ENCODE measurements at places on chromosomes 12 and 14.
A peak's percentile ranks its signal among the peaks of the same experiment; 100 is the strongest.

DNA sequence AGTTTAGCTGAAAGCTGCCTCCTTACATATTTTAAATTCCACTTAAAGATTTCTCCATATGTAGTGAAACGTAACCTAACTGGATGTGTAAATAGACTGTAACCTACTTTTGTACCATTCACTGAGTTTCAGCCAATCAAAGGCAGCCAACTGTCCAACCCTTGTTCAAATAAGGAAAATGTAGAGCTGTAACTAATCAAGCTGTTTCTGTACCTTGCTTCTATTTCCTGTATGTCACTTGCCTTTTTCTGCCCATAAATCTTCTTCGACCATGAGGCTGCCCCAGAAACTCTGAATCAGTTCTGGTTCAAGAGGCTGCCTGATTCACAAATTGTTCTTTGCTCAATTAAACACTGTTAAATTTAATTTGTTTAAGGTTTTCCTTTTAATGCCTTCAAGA is 6.3 kb downstream of the SLC7A8 start:
- no peak for DNase-seq

- no peak for DNase-seq
Measured at GRCh38 chr12:30874455-30875321, 51.9 kb upstream of the TSPAN11 start.

GRCh38 chr14:92937051-92937937 is 14.3 kb downstream of the CHGA start:
- no peak for DNase-seq

GRCh38 chr12:29380536-29381523 is at the start of gene ERGIC2:
ERGIC2 (minus strand) TSS chr12:29381172; CDS start chr12:29371633, 9,539 bp downstream.
- peak; percentile 97 for DNase-seq

GRCh38 chr12:57632073-57632957 is 686 bp downstream of the B4GALNT1 start:
- DNase-seq, result no peak

- DNase-seq, result peak; percentile 30
Measured at GRCh38 chr14:22994762-22995275, 12.5 kb upstream of the AJUBA start.

DNA sequence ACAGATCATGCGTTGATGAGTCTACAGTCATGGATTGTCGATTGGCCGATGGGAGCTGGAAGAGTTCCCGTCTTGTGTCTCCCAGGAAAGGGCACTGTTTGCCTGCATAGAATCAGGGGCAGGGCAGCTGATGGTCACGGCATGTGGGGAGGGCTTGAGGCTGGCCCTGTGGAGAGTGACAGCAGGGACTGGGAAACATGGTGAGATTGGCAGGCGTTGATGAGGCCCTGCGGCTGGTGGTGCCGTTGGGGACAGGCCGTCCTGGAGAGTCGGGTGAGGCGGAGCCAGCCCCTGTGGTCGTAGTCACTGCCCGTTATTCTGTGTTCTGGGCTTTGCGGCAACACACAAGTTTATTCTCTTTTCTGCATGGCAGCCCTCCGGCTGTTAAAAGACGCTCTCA is 52.9 kb downstream of the TECPR2 start:
- DNase-seq, result no peak

- DNase-seq, result no peak
Measured at GRCh38 chr12:103130564-103130963, 173.1 kb downstream of the ASCL1 start.

DNA sequence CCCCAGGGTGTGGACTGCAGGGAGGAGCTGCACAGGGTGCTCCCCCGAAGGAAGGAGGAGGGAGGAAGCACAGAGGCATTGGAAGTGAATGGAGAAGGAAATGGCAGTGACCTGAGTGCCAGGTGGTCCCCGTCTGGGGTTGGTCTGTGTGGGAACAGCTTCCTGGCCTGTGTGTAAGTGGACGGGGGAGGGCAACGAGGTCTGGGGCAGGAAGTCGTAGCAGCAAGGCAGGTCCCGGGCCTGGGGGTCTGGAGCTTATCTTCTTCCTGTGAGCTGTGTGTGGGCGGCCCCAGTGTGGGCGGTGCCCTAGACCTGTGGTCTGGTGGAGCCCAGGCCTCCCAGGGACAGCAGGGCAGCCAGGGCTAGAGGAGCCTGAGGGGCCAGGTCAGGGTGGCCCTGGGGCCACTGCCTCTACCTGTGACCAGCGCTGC is 382.1 kb downstream of the TMEM121 start:
- no peak for DNase-seq

- no peak for DNase-seq
Measured at GRCh38 chr12:115672086-115672485, 605.4 kb downstream of the MED13L start.

DNA sequence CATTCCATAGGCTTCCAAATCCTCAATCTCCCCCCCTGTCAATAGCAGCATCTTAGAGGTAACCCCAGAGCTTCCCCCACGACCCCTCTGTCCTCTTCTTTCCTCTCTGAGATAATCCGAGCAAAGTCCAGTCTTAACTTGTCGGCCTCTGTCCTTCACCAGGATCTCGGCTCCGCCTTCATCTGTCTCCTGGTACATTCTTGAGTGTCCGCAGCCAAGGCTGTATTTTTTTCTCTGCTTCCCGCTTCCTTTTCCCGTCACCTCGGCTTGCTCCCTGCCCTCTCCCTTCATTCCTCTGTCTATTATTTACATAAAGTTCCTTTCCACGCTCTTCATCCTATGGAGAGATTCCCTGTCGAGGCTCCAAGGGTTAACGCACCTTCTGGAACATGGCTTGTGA is 153.9 kb upstream of the GSC start:
- no peak for DNase-seq

GRCh38 chr12:58803908-58804307 is 116.4 kb downstream of the LRIG3 start:
- no peak for DNase-seq

- no peak for DNase-seq
Measured at GRCh38 chr12:72264548-72265175, 7.5 kb upstream of the TRHDE start.

- DNase-seq, result no peak
Measured at GRCh38 chr12:25319233-25319984, 68.7 kb upstream of the KRAS start.

DNA sequence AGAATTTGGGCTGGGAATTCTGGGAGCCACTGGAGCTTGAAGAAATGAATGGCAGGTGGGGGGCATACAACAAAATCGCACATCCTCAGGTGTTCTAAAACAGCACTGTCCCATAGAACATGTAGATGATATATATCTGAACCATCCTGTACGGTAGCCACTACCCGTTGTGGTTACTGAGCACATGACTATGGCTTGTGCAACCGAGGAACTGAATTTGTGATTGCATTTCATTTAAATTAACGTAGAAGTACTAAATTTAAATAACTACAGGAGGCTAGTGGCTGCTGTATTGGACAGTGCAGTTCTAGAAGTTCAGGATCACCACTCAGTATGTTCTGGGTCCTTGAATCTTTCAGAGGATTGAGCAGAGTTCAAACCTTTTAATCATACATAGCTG is 172.4 kb downstream of the PHETA1 start:
- DNase-seq, result no peak

DNA sequence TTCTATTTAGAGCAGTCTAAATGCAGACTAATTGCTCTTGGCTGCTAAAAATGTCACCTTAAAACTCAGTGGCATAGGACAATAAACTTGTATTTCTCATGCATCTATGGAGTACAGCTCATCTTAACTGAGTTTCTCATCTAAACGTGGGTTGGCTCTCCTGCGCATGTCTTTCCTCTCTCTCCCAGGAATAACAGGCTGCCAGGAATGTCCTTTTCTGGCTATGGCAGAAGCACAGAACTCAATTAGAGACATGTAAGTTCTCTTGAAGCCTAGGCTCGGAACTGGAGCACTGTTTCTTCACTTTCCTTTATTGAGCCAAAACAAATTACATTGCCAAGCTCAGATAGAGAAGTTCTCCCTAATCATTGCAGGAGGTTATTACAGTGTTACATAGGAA is 722.3 kb upstream of the FLRT2 start:
- no peak for DNase-seq

DNA sequence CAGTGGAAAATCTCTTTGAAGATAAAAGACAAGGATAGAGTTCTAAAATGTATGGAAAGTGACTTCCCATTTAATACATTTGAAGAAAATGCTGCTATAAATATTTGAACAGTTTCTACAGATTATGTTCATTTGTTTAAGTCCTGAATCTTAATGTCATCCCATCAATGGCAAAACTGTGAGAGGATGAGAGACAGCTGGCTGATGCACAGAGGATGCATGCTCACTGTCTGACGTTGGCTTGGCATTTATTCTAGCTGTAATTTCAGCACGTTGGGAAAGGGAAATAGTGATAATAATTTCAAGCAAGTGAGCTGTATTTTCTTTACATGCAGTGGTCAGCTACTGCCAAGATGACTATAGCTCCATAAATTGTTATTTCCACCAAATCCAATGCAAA is 40.5 kb downstream of the PPFIA2 start:
- DNase-seq, result no peak

GRCh38 chr12:31371256-31371620 is 45.3 kb upstream of the SINHCAF start:
- no peak for DNase-seq

DNA sequence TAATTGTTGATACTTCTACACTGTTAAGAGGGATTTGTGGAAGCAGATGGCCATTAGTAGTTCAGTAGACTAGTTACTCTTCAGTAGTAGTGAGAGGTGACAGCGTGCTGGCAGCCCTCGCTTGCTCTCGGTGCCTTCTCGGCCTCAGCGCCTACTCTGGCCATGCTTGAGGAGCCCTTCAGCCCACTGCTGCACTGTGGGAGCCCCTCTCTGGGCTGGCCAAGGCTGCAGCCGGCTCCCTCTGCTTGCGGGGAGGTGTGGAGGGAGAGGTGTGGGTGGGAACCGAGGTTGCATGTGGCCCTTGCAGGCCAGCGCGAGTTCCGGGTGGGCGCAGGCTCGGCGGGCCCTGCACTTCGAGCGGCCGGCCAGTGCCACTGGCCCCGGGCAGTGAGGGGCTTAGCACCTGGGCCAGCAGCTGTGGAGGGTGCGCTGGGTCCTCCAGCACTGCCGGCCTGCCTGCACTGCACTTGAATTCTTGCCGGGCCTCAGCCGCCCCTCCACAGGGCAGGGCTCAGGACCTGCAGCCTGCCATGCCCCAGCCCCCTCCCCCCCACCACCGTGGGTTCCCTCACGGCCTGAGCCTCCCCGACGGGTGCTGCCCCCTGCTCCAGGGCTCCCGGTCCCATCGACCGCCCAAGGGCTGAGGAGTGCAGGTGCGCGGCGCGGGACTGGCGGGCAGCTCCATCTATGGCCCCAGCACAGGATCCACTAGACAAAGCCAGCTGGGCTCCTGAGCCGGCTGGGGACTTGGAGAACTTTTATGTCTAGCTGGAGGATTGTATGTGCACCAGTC is 139.3 kb downstream of the NUBPL start:
- DNase-seq, result no peak

DNA sequence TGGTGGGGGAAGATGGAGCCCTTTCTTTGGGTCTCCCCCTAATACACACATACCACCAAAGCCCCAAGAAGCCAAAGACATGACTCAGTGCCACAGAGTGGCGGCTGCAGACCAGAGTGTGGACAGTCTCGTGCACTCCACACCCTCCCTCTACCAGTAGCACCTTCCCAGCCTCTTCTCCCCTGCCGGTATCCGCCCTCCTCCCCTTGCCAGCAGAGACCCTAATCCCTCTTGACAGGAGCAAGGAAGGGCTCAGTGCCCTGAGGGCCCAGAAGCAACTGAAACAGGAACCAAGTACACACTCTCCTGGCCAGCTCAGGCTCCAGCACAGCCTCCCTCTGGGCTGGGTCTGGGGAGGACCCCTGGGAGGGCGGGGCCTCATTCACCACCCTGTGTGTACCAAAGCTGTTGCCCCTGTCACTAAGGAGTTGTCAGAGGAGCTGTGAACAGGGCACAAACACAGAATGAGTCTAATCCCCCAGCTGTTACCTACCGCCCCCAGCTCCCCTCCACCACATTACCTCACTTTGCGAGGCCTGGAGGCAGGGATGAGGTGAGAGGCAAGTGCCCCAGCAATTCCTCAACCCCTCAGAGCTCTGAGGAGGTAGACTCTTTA is 8.2 kb downstream of the SPRYD3 start:
- DNase-seq, result no peak

GRCh38 chr12:102957339-102958050 is at the start of gene ASCL1:
ASCL1 (plus strand) TSS chr12:102957674; CDS start chr12:102958245, 571 bp downstream.
- DNase-seq, result no peak

DNA sequence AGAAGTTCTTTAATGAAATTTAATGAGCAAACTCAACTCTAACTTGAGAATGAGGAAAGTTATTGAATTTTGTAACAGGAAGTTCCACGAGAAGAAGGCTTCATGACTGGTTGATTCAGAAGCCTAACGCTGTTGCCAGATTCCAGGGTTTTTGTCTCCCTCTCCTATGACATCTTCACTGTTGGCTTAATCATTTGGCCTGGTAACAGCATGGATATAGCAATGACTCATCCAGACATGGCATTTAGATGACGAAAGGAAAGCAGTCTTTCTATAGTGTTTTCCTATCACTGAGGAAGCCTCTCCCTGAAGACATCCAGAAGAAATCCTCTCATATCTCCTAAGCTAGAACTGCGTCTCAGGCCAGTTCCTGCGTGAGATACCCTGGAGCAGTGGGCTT is 9.4 kb upstream of the KCNA1 start:
- no peak for DNase-seq

DNA sequence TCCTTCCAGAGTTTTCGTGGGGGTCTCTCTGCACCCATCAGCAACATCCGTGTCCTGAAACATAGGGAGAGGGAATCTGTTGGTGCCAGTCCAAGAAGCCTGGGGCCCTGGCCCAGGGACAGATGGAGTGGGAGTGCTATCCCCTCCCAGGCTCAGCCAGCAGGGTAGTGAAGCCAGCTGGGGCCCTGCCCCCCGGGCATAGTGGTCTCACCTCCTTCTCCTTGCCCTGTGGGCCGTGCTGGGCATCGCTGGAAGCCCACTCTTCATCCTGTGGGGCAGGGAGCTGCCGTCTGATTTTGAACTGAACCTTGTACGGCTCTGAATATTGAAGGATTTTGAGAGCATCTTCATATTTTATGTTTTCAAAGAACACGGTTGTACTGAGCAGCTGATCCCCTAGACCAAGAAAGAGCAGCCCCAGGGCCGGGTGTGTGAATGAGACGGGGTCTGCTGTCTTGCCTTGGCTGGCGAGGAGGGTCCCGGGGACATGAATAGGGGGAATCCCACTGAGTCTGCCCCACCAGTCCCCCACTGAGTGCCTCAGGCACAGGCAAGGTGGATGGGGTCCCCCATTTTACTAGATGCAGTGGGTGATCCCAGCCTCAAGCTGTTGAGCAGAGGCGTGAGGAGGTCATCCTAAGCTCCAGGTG is 23.3 kb downstream of the AHNAK2 start:
- no peak for DNase-seq

DNA sequence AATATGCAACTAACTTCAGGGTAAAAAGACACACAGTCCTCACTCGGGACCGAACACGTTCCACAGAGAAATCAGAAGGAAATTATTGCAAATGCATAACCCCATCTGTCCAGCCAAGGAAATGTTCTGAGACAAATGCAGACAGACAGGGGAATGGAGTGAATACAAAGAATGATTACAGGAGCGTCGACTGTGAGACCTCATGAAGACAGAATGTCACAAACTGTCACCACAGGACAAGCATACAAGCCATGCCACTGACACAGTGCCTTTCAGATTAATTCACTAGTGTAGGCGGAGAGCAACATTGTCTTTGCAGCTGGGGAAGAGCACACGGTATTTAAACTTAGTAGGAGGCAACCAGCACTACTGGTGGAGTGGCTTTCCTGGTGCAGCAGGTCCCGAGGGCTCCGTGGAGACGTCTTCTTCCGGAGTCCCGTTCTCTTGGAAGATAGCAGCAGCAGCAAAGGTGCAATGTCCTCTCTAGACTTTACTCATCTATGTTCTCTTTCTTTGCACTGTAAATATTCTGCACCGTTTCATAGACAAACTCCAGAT is 44.6 kb downstream of the FBXO21 start:
- no peak for DNase-seq

Measured in CD4-positive, alpha-beta T cell treated with Interleukin-15 for 4 hours (primary cell).